Neural progenitor cell (in vitro differentiated cells): ENCODE measurements at places on chromosomes 12 and 14. TPM values are rescaled to one million over a fixed set of nuclear protein-coding genes. Genes with fewer than 3 reads are reported as not detected.

- DNase-seq, result peak; percentile 21
Measured at GRCh38 chr14:65487783-65488494, 75.4 kb downstream of the FUT8 start.

DNA sequence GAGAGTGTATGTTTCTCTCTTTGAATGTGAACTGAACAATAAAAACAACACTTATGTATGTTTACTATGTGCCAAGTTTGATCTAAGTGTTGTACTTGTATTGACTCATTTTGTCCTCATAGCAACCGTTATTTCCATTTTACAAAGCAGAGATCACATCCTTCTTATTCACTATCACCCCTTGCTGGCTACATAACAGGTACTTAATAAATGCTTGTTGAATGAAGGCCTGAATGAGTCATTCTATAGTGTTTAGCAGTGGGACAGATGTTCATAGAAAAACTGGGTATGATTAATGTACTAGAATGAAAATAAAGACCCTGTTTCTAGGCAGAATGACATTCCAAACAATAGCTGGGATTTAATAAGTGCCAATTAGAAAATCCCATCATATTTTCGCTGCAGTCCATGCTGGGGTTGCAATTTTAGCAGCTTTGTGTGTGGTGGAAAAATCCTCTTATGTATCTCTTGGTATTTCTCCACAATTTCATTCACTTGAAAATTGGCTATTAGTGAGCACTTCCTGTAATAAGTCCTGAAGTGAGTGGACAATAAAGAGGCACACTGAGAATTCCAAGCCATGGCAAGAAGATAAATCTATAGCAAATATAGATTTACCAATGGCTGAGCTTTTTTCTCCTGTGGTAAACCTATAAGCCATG lies 86.0 kb downstream of the FAR2 start:
- no peak for DNase-seq

DNA sequence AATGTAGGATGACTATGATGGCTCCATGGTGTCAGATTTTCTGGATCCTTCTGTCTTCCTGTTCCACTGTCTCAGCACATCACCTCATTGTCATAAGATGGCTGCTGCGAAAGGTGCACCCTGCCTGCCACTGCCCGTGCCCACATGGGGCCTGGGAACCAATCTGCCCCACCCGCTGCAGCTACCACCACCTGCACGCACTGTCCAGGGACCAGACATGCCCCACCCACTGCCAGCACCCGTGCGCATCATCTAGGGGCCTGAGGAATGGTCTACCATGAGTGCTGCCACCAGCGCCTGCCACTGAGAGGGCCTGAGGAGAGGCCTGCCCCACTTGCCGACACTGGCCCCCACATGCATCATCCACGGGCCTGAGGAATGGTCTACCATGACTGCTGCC lies 23.8 kb downstream of the CYP46A1 start:
- DNase-seq, result no peak

DNA sequence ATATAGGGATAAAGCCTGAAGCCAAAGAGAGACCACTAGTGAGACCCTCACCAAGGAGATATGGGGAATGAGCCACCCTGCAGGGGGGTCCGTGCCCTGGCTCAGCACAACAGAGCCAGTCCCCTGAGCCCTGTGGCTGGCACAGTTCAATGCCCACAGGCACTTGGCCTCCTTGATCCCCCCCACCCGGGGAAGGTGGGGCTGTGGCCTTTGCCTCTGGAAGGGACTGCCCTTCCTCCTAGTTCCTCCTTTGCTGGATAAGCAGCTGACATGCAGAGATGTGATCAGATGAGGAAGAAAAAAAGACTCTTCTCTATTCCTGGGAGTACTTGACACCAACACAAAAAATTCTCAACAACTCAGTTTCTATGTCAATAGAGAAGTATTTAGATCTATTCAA lies 19.9 kb downstream of the TTC7B start:
- DNase-seq, result no peak

The KRT81 gene
- total RNA-seq, result 0.09 TPM in 1 of 2 replicates, not detected in the other
